ENCODE measurements at places on chromosomes 16 and 17. TPM values are rescaled to one million over a fixed set of nuclear protein-coding genes. Genes with fewer than 3 reads are reported as not detected.

The GAST gene
- total RNA-seq: not detected

The KRTAP9-8 gene
- total RNA-seq: not detected

The CHST5 gene
- not detected for total RNA-seq

The SKAP1 gene
- total RNA-seq: 0.88 TPM

The USH1G gene
- not detected for total RNA-seq

All from Caki2 (cell line).